Activated T-helper 1 cell treated with anti-CD3 and anti-CD28 coated beads, Interleukin-2, amount 50 U/mL, for 16 hours (primary cell): ENCODE measurements at places on chromosomes 16 and 17.

- no peak for DNase-seq
These were observed 68.7 kb downstream of the HIC1 start for GRCh38 chr17:2123375-2124251.

DNA sequence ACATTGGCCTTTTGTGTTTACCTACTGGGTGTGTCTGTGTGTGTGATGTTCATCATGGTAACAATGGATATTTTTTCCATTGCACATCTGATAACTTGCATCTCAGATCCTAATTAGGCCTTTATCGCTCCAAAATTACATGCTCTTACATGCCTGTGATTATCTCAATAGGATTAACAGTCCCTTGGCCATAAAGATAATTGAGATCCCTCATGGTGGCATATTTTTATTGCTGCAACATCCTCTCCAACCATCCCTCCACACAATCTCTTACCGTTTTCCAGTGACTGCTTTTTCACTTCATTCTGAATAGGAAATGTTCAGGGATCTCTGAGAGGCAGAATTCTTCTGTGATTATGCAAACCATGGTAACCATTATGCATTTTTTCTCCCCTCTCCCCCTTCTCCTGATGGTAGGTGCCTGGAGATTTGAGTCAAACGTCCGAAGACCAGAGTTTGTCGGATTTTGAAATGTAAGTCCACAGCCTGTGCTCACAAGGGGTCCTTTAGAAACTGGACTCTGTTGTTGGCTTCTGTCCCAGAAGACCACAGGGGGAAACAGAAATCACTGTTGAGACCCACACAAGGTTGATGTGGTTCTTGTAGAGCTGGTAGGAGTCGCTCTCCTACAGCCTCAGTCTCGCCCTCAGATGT lies 405.5 kb downstream of the CPPED1 start:
- no peak for DNase-seq

DNA sequence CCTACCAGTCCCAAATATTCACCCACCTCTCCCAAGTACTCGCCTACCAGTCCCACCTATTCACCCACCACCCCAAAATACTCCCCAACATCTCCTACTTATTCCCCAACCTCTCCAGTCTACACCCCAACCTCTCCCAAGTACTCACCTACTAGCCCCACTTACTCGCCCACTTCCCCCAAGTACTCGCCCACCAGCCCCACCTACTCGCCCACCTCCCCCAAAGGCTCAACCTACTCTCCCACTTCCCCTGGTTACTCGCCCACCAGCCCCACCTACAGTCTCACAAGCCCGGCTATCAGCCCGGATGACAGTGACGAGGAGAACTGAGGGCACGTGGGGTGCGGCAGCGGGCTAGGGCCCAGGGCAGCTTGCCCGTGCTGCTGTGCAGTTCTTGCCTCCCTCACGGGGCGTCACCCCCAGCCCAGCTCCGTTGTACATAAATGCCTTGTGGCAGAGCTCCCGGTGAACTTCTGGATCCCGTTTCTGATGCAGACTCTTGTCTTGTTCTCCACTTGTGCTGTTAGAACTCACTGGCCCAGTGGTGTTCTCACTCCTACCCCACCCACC lies 29.8 kb downstream of the POLR2A start:
- DNase-seq = no peak

DNA sequence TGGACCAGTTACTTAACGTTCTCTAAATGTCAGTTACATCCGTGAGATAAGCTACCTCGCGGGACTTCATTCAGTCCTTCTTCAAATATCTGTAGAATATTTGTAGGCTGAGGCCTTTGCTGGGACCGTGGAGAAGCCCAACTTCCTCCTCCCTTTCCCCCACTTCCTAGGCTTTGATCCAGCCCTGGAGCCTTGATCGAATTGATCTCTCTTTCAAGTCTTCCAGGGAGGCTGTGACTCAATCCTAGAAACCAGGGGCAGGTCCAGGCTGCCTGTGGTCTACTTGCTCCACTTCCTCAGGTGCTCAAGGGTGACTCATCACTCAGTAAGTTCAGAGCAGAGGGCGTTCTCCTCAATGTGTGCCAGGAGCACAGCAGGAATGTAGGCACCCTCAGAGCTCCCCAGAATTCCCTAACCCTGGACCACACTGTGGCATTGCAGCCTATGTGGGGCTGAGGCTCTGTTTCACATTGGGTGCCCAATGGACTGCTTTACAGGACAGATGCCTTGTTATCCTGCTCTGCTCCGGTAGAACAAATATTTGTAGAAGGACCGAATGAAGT lies 11.2 kb upstream of the CEP20 start:
- DNase-seq = no peak

- no peak for DNase-seq
These were observed 11.2 kb downstream of the CASC3 start for GRCh38 chr17:40151414-40151963.

GRCh38 chr16:66660422-66661209 lies 35.9 kb downstream of the CMTM4 start:
- no peak for DNase-seq

- DNase-seq = no peak
These were observed 1.3 kb downstream of the CDRT4 start for GRCh38 chr17:15466131-15466530.

DNA sequence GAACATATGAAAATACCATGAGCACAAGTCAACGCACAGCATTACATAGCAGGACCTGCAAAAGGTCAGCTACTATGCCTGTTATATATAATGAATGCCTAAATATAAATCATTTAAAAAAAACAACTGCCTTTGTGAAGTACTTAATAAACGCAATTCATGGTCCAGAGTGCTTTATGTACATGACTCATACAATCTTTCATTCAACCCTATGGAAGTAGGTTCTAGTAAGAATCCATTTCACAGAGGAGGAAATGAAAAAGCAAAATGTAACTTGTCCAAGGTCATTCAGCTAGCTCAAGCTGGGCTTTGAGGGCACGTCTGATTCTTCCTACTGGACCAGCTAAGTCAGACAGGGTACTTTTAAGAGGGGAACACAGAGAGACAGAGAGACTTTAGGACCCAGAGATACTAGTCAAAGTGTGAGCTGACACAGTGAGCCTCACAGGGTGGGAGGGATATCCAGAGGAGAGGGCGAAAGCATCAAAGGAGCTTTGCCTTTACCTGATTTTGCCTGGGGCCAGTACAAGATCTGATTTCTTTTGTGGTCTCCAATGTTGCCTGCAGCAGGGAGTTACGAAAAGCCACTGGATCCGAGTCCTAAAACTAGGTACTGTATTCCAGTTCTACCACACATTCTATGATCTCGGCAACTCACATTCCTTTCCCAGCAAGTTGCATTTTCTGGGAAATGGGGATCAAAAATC lies 83.4 kb upstream of the ZFHX3 start:
- no peak for DNase-seq

GRCh38 chr17:67390646-67391361 lies 13.7 kb downstream of the PITPNC1 start:
- DNase-seq = no peak

GRCh38 chr17:79748295-79749099 lies 17.8 kb downstream of the ENPP7 start:
- DNase-seq = no peak

DNA sequence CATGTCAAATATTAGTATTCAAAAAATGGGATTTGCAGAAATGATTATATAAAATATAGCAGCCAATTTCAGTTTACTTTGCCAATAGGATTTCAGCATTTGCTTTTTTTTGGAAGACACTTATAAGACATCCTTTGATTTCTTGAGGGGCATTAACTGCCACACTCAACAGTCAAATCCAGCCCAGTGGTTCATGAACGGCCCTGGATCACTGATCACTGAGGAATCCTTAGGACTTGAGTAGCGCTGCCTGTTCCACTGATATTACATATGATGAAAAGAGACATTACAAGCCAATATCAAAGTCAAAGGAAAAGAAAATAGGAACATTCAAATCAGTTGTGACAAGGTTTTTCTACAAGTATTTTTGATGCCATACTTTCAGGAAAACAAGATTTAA lies 21.0 kb upstream of the YWHAE start:
- DNase-seq = no peak

- no peak for DNase-seq
These were observed 62.4 kb downstream of the RAB11FIP4 start for GRCh38 chr17:31453896-31454295.

DNA sequence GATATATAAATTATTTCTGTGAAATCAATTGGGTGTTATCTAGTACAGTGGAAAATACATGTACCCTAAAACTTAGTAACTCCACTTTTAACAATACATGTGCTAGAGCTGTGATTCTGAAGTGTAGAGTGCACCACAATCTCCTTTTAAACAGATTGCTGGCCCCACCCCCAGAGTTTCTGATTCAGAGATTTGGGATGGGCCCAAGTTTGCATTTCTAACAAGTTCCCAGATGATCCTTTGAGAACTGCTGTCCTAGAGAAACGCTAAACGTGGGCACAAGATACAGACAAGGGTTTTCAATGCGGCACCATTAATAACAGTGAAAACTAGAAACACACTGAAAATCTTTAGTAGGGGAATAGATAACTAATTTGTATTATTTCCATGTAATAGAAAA lies 49.2 kb downstream of the NXPH3 start:
- no peak for DNase-seq

GRCh38 chr16:19883296-19883965 lies 1.2 kb downstream of the GPRC5B start:
- no peak for DNase-seq

DNA sequence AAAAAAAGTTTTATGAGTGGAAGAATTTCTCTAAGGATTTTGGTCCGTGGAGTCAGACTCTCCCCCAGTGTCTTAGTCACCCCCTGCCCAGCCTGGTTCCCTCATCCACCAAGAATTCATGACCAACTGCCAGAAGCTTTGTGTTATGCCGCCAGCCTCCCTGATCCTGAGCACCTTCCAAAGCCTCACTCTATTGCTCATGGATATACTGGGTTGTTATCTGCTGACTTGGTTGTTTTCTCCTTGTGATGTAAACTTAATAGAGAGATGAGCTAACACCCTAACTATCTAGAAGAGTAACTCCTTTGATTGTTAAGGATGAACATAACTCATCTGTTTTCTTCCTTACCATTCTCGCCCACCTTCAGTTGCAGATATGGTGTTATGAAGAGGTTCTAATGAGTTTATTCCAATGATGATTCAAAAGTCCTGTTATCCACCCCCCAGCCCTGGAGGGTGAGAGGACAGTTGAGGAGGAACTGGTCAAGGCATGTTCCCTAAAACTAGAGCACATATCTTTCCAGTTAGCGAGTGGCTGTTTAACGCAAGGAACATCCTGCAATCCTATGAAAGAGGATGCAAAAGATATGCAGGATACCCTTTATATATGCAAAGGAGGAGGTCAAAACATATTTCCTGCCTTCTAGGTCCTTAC lies 1.5 kb upstream of the PSMD3 start:
- DNase-seq = no peak

DNA sequence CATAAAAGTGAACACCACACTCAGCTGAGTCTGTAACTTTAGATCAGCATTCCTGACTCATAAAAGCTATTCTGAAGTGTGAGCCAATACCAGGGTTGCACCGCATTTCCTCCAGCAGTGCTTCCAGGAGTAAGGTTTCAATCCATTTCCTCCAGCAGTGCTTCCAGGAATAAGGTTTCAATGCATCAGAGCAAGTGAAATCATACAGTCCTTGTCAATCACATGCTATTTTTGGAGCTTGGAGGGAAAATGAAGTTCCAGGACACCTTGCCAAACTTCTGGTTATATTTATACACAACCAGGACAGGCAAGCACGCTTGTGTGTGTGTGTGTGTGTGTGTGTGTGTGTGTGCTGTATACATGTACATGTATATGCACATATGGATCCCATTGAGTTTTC lies 327.6 kb downstream of the GRIN2A start:
- DNase-seq = no peak

DNA sequence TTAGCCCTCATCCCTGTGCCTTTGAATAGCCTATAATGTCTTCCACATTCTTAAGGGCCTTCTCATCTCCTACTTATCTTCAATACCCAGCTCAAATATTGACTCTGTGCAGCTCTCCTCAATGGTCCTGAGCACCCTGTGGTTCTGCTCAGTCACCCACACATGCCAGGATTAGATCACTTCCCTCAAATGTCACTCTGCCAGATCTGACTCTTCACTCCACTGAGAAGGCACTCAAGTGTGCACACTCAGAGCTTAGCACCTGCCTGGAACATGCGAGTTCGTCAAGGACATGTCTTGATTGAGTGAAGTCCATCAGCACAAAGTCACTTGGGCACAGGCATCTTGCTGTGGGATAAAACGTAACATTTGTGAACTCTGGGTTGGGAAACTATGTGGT lies 404.8 kb downstream of the CDH13 start:
- no peak for DNase-seq

DNA sequence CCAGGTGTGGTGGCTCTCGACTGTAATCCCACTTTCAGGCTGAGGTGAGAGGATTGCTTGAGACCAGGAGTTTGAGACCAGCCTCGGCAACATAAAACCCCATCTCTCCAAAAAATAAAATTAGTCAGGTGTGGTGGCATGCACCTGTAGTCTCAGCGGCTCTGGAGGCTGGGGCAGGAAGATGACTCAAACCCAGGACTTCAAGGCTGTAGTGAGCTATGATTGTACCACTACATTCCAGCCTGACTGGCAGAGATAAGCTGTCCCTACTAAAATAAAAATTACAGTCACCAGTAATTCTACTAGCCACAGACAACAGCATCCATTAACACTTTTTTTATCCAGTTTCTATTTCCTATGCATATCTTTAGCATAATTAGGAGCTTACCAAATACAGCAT lies 176.3 kb downstream of the CPPED1 start:
- DNase-seq = no peak

GRCh38 chr17:64058621-64059020 lies 38.2 kb upstream of the ICAM2 start:
- DNase-seq = no peak

DNA sequence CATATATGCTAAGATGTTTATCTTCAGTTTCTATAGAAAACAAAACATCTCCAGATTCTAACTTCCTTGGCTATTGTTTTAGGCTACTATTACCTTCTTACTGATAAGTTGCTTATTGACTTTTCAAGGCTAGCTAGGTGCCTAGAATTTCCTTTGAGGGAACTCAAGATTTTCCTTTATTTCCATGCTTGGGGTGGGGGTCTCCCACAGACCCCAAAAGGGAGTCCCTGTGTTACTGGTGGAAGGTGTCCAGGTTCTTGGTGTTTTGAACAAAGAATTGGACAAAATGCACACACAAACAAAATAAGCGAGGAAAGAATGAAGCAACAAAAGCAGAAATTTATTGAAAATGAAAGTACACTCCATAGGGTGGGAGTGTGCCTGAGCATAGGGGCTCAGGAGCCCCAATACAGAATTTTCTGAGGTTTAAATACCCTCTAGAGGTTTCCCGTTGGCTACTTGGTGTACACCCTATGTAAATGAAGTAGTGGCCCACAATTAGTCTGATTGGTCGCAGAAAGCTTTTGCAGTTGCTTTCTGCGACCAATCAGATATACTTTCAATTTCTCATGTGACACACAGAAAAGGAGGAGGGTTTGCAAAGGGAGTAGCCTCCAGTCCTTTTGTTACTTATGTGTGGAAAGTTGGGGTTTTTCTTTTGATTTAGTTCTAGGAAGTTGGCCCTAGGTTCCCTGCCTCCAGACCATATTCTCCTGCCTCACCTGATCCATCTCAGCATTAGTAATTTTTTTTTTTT lies 67.5 kb downstream of the MARF1 start:
- DNase-seq = no peak
